ENCODE measurements at places on chromosomes 1 and 21.
A peak's percentile ranks its signal among the peaks of the same experiment; 100 is the strongest.

GRCh38 chr1:2639607-2640521 lies 7.0 kb upstream of the MMEL1 start:
- DNase-seq, result no peak

- DNase-seq, result no peak
Observed at GRCh38 chr1:161725908-161726472, 4.6 kb downstream of the FCRLB start.

- no peak for DNase-seq
Observed at GRCh38 chr21:26273686-26274313, 103.2 kb upstream of the APP start.

GRCh38 chr1:227887697-227888403 lies 59.9 kb downstream of the WNT9A start:
- no peak for DNase-seq

- no peak for DNase-seq
Observed at GRCh38 chr1:22861764-22862440, 110.8 kb downstream of the LACTBL1 start.

DNA sequence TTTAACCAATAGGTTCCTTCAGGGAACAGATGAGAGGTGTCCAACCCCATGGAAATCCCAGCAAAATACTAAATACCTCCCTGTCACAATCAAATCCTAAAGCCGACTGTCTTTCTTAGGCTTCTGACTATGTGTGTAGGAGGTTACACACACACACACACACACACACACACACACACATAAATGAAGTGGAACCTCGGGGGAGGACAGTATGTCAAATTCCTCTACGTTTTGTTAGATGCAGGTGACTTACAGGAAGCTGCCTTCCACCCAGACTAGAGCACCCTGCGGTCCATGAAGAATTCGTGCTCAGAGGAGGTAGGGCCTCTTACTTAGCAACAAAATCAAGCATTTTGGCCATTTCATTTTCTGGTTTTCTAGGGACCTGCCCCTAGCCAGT lies 16.4 kb downstream of the RSPH1 start:
- DNase-seq, result no peak

- no peak for DNase-seq
Observed at GRCh38 chr1:154750681-154751665, 119.1 kb downstream of the KCNN3 start.

DNA sequence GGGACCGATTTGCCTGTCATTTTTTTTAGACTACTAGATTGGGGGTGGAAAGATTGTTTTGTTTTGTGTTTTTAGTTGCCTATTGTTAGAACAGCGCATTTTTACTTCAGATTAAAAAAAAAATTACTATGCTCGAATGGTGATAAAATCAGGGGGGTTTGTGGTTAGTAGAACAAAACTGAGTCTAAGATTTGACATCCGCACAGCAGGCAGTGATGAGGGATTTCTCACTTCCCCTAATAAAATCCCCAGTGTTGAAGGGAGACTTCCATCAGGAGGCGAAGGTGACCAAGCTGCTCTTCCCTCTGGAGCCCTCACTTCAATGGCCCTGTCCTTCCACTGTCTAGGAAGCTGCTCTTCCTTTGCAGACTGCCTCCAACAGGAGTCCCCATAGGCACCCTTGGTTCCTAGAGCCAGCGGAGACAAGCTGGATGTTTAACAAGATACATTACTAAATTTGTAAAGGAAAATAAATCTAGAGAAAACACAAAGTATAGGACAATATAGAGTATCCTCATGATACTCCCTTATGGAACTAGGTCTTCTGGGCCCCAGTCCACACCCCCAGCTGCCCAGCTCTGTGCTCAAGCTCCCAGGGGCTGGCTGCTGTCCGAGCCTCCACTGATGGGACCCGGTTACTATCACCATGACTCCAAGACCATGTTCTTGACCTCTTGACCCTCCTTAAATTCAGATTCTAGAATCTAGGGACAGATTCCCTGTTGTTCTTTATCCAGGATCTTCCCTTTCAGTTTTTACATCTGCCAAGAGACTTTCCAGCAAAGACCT lies 31.0 kb downstream of the TENT5C start:
- no peak for DNase-seq

DNA sequence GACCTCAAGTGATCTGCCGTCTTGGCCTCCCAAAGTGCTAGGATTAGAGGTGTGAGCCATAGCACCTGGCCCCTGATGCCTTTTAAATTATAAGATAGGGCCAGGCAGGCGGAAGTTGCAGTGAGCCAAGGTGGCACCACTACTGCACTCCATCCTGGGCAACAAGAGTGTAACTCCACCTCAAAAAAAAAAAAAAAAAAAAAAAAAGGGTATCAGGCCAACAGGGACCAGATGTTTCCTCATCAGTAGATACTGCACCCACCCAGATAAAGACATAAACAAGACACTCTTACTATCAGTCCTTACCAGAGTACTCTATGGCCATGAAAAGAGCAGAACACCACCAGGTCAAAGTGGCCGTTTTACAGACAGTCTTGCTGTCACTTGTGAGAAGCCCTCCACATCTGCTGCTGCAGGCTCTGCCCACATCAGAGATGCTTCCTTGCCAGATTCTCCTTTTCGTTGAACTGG lies 3.3 kb downstream of the C21orf58 start:
- DNase-seq, result no peak

- no peak for DNase-seq
Observed at GRCh38 chr1:22350171-22350923, 101.3 kb upstream of the ZBTB40 start.

DNA sequence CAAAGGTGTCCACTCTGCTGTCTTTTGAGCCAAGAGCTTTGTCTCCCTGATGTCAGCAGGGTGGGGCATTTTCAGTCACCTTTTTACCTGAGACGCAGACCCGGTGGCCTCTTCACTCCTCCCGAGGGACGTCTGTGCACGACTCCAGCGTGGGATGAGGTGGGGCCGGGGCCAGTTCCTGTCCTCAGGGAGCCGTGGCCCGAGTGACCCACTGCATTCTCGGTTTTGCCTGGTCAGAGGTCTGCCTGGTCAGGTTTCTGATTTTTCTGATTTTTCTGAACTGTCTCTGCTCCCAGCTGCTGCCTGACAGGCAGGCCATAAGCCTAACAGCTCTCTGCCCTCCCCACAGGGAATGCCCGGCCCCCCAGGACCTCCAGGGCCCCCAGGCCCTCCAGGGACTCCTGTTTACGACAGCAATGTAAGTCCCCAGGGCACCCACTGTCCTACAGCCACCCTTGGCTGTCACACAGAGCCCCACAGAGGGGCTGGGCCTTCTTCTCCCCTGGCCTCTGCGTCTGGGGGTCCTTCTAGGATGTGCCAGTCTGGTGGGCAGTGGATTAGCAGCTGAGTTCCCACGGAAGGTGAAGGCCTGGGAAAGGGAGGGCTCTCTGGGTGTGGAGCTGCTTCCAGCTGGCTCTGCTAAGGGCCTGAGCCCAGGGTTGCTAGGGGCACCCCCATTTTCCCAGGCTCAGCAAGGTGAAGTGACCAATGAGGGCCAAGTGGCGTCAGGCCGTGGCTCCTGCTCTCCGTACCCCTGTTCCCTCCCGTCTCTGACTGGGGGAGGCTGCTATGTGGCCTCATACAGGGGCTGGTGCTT lies 45.9 kb downstream of the SLC19A1 start:
- DNase-seq, result no peak

- no peak for DNase-seq
Observed at GRCh38 chr1:71745326-71745725, 537.0 kb downstream of the NEGR1 start.

DNA sequence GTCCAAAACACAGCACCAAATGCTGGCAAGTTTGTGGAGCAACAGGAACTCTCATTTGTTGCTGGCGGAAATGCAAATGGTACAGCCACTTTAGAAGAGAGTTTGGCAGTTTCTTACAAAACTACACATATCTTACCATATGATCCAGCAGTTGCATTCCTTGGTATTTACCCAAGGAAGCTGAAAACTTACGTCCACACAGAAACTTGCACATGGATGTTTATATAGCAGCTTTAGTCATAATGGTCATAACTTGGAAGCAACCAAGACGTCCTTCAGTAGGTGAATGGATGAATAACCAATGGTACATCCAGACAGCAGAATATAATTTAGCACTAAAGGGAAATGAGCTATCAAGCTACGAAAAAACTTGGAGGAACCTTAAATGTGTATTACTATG lies 66.4 kb downstream of the MARK1 start:
- no peak for DNase-seq

DNA sequence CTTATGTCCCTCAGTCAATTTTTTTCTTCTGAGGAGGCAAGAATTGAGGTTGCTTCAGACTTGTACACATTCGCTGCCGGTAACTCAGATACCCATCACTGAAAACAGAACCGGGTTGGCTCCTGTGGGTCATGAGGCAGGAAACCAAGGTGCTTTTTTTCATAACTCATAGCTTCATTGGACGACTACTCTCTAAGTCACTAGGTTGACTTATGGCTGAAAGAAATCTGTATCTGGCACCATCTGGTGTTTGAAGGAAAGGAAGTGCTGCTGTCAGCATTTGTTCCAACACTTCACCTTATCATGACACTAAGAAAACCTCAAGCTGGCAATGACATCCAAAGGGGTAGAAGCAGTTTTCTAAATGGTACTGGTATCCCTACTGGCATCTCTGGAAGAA lies 82.3 kb downstream of the TBX19 start:
- DNase-seq, result no peak

DNA sequence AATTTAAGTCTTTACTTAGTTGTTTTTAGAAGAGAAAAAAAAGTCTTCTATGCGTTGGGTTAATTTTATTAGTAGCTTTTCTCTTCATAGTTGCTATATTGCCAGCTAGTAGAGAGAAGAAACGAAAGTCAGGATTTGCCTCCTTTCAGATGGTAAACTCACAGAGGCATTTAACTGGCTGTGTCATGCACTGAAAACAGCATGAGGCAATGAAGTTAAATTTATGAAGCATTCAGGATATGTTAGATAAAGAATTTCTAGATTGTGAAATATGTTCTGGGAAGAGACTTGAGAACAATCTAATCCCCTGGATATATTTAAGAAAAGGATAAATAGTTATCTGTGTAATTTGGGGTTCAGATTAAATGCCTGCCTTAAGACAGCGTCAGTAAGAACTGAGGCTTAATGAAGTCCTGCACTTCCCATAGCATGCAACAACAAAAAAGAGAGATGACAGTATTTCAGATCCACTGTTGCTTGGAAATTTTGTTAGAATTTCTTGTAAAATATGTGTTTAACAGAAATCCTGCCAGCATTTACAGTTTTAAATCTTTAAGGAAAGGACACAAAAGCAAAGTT lies 1.7 kb downstream of the ANGPTL1 start:
- DNase-seq, result no peak

- no peak for DNase-seq
Observed at GRCh38 chr1:63718541-63718970, 55.3 kb upstream of the ROR1 start.

GRCh38 chr1:20343149-20343937 lies 52.7 kb downstream of the VWA5B1 start:
- no peak for DNase-seq

- DNase-seq, result no peak
Observed at GRCh38 chr1:26119892-26120608, 8.4 kb downstream of the PDIK1L start.

DNA sequence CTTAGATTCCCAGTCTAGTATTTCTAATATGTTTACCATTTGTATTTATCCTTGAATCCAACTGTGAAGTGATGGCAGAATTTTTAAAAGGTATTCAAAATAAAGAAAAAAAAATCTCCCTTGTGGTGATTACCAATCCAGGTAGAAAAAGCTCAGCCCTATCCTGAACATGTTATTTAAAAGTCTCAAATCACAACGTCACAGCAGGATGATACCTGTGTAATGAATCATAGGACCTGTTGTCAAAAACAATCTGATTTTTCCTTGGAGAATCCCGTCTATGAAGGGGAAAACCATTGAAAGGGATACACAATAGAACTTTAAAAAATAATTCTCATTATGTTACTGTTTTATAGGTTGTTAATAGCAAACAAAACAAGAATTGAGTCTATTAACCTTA lies 76.9 kb upstream of the LBR start:
- no peak for DNase-seq

- DNase-seq, result no peak
Observed at GRCh38 chr1:175270361-175270760, 77.8 kb upstream of the KIAA0040 start.

- DNase-seq, result no peak
Observed at GRCh38 chr1:228089519-228090380, 7.2 kb downstream of the ARF1 start.

- DNase-seq, result no peak
Observed at GRCh38 chr1:84770481-84770880, 80.2 kb upstream of the SSX2IP start.

GRCh38 chr1:206933333-206933945 lies 11.7 kb upstream of the FCMR start:
- DNase-seq, result no peak

DNA sequence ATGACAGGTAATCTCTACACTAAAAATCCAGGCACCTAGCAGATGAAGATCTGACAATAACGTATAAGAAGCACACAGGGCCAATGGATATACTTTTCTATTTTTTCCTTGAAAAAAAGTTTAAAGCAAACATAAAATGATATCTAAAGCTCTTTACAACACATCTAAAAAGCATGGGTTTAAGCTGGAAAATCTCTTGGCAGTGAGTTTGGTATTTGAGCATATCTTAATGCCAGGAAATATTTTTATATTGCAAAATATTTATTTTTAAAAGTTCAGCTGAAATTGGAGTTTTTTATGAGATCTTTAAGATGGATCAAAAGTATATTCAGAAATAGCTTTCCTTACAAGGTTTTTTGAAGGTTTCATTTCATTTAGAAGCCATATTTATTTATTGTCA lies 40.5 kb downstream of the SLC5A9 start:
- DNase-seq, result no peak

GRCh38 chr1:208216806-208217205 lies 27.4 kb downstream of the PLXNA2 start:
- DNase-seq, result no peak

DNA sequence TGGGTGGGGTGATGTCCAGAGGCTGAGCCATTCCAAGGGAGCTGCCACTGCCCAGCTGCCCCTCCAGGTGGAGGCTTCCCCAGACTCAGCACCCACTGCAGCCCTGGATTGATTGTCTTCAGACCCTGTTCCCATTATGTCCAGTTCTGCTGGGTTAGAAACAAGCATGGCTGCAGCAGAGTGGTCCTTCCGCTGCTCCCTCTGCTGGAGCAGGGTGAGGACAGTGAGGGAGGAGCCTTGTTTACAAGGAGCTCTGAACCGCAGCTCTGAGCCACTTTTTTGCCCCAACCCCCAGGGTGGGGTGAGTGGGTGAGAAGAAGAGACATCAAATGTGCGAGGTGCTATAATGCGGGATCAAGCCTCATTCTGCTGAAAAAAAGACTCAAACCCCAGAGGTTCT lies 2.3 kb downstream of the TNNT2 start:
- DNase-seq, result no peak

GRCh38 chr1:186512698-186513457 lies 52.0 kb upstream of the PDC start:
- no peak for DNase-seq

- DNase-seq, result no peak
Observed at GRCh38 chr1:18936814-18937481, 19.5 kb downstream of the IFFO2 start.

- peak; percentile 79 for DNase-seq
Observed at GRCh38 chr1:203252678-203253077, 23.2 kb upstream of the CHIT1 start.
